ENCODE measurements at places on chromosomes 4 and X.

GRCh38 chrX:71604796-71605568 lies 13.3 kb downstream of the CXCR3 start:
- H3K27me3 ChIP-seq, result no peaks in the 10 kb centered on the region
- H3K4me3 ChIP-seq, result no peak overlapping the region
- H3K27ac ChIP-seq, result no peak overlapping the region

DNA sequence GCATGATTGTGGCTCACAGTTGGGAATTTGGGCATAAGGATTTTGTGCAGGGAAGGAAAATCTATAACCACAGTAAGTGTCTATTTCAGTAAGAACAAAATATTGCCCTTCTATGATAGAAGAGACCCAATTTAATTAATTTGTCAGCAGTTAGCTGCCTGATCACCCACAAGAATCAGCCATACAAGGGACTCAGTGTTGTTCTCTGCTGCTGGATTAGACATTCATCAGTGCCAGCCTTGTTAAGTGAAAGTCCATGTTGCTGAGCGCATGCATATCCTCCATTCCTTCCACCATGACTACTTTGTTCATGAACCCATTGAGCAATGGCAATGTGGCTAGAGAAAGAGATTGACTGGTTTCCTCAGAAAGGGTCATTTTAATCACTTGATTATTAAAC lies 125.3 kb upstream of the PDHA2 start:
- no peak overlapping the region for H3K4me3 ChIP-seq
- no peak for DNase-seq
- no peak overlapping the region for H3K27ac ChIP-seq
- H3K27me3 ChIP-seq, result no peaks in the 10 kb centered on the region
- no peaks in the 10 kb centered on the region for H3K4me1 ChIP-seq

DNA sequence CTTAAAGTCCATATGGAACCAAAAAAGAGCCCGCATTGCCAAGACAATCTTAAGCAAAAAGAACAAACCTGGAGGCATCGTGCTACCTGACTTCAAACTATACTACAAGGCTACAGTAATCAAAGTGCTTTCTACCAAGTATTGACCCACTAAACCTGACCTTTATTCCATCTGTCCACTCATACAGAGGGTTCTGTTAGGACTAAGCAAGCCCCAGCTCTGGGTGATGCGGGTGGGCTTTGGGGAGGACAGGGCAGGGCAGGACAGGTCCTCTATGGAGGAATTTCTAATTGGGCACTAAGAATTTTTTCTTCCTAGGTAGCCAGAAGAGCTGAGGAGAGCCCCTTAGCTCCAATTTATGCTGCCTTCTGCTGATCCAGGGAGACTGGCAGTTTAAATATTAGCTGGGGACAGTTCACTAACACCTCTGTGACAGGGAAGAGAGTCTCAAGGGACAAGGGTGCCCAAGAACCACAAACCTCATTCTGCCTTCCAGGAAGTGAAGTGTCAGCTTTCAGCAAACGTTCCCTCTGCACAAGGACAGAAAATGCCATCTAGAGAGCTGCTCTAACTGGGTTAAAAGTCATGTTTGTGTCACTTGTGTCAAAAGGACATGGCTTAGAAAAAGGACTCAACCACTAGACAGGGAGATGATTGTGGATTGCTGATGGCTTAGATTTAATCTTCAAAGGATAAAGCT lies 143.2 kb downstream of the KIT start:
- no peaks in the 10 kb centered on the region for H3K36me3 ChIP-seq
- H3K4me3 ChIP-seq, result no peak overlapping the region
- no peak for DNase-seq
- H3K27ac ChIP-seq, result no peak overlapping the region
- no peaks in the 10 kb centered on the region for H3K27me3 ChIP-seq

GRCh38 chr4:128917781-128918180 lies 108.3 kb downstream of the JADE1 start:
- no peaks in the 10 kb centered on the region for H3K36me3 ChIP-seq
- H3K27ac ChIP-seq, result no peak overlapping the region
- no peak overlapping the region for H3K4me3 ChIP-seq
- H3K4me1 ChIP-seq, result no peaks in the 10 kb centered on the region
- no peak for DNase-seq
- no peaks in the 10 kb centered on the region for H3K27me3 ChIP-seq

DNA sequence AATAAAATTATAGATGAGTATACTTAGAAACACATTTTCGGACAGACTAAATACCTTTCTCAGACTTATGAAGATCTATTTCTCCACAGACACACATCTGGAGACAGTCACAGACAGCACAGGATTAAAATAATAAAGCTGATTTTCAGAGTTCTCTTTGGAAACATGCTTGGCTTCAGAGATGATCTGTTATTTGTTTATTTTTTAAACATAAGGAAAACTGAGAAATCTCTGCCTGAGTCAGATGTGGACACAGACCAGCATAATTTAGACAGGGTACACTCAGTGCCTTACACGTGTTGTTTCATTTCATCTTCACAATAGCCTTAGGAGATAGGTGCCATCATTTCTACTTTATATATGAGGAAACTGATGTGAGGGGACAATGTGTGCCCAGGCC lies 92.1 kb downstream of the SLC9A7 start:
- H3K27ac ChIP-seq, result no peak overlapping the region
- no peaks in the 10 kb centered on the region for H3K36me3 ChIP-seq
- no peak for DNase-seq

- H3K36me3 ChIP-seq, result no peaks in the 10 kb centered on the region
- no peaks in the 10 kb centered on the region for H3K4me1 ChIP-seq
- no peak overlapping the region for H3K27ac ChIP-seq
- H3K27me3 ChIP-seq, result no peaks in the 10 kb centered on the region
- DNase-seq, result no peak
- no peak overlapping the region for H3K4me3 ChIP-seq
These were observed 310.3 kb upstream of the GNPDA2 start for GRCh38 chr4:45036677-45037076.

DNA sequence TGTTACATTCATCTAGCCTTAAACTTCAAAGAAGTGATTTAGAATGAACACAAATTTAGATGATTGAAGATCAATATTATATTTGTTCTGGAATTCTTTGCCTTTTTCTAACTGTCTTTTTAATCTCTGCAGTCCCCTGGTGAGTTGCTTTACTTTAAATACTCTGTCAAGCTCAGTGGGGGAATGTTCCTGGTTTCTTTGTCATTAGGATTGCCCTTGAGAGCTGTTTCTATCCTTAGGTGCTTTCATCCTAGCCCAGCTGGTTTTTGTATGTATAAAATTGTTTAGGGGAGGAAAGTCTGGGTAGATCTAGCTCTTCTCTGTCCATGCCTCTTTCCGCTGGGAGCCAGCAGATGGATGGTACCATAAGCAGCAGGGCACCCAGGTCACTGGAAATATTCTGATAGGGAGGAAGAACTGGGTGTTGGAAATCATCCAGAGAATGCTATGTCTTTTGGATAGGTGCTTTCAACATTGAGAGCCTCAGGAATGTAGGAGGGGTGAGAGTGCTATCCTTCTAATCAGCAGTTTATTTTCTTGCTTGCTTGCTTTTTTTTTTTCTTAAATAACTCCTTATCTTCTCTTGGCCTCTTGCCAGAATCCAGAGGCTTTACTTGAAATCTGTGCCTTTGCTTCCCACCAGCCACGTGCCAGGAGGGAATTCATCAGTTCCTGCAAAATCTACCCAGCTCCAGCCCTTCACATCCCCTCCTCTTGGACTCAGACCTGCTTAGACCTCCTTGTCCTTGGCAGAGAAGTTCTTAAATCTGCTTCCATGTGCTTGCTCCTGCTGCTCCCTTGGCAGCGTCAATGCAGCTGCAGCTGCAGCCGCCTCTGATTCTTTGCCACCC lies 215.3 kb upstream of the ANXA3 start:
- H3K27ac ChIP-seq, result no peak overlapping the region
- H3K27me3 ChIP-seq, result no peaks in the 10 kb centered on the region
- no peak overlapping the region for H3K4me3 ChIP-seq
- no peaks in the 10 kb centered on the region for H3K36me3 ChIP-seq
